ENCODE measurements at places on chromosomes 1 and 21.

- DNase-seq, result no peak
Observed at GRCh38 chr1:109704173-109704572, 7.9 kb upstream of the GSTM5 start.

GRCh38 chr1:16203550-16203949, 8.9 kb downstream of the ARHGEF19 start:
- DNase-seq, result no peak

DNA sequence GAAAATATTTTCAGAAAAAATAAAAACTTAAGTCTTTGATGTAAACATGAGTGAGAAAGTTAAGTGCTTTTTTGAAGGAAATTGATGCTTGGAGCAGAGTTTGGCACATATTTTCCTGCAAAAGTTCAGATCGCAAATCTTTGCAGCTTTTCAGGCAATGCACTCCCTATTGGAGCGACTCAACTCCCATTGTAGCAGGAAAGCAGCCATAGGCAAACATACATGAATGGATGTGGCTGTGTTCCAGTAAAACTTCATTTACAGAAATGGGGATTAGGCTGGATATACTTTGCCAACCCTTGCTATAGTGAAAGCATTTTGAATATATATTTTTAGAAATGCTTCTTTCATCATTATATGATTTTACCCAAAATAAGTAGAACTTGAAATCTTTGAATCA, 8.1 kb downstream of the AGL start:
- no peak for DNase-seq

GRCh38 chr1:180456191-180456590, 46.2 kb downstream of the ACBD6 start:
- DNase-seq, result no peak

- DNase-seq, result no peak
Observed at GRCh38 chr1:162067466-162067865, 2.0 kb upstream of the NOS1AP start.

DNA sequence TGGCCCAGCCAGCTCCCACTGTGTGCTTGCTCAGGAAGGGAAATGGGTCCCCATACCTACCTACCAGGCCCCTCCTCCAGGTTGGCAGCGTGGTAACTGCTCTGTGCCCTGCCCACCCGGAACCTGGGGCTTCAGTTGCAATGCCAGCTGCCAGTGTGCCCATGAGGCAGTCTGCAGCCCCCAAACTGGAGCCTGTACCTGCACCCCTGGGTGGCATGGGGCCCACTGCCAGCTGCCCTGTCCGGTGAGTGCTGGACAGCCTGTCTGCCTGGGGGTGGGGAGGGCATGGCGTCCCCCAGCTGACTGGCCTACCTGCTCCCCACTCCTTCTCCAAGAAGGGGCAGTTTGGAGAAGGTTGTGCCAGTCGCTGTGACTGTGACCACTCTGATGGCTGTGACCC, 10.8 kb upstream of the LRRC71 start:
- DNase-seq, result no peak

GRCh38 chr1:190067592-190067991, 410.1 kb downstream of the BRINP3 start:
- no peak for DNase-seq
